Psoas muscle (tissue), 8 donors: ENCODE measurements at places on chromosomes 4 and X.

DNA sequence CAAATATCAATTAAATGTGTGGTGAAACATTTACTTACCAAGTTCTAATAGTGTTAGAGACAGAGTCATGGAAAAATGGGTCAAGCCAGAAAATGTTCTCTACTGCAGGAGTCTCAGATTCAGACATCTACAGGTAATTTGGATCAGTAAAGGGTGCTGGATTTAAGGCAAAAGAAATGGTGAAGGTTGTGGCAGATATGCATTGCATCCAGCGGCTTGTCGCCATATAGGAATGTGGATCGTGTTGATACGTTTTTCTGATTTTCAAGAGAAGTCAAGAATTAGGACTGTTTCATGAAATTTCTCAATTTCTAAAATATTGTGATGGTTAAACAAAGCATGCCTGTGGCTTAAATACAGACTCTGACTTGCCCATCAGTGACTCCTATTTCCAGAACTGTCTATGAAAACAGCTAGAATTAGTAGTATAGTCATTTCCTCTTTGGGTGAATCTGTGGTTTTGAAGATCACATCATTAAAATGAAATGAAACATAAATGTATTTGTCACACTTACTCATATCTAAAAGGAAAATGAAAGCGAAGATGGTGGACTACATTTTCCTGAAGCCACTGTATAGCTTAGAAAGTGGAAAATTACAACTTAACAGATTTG, 110.1 kb upstream of the VEGFC start:
- DNase-seq: no peak

- DNase-seq: no peak
Observed at GRCh38 chr4:4249866-4250265, 1.8 kb upstream of the TMEM128 start.

GRCh38 chr4:176548571-176548970, 228.8 kb downstream of the SPCS3 start:
- no peak for DNase-seq

DNA sequence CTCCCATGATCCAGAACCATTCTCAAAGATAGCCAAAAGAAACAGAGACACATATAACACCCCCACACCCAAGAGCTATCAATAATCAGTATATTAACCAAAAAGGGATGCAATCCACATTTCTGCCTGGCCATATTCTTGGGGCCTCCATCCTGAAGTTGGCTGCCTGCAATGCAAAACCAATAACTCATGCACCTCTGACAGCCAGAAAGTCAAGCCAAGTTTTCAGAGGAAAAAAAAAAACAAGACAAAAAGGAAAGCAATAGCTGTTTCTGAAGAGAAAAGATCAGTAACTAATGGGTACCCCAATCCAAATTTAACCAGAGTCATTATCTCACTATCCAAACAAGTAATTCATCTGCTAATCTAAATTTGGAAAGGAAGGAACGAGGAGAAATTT, 7.3 kb upstream of the PRDM5 start:
- no peak for DNase-seq

GRCh38 chr4:114076899-114077570, 97.6 kb upstream of the ARSJ start:
- DNase-seq: no peak

DNA sequence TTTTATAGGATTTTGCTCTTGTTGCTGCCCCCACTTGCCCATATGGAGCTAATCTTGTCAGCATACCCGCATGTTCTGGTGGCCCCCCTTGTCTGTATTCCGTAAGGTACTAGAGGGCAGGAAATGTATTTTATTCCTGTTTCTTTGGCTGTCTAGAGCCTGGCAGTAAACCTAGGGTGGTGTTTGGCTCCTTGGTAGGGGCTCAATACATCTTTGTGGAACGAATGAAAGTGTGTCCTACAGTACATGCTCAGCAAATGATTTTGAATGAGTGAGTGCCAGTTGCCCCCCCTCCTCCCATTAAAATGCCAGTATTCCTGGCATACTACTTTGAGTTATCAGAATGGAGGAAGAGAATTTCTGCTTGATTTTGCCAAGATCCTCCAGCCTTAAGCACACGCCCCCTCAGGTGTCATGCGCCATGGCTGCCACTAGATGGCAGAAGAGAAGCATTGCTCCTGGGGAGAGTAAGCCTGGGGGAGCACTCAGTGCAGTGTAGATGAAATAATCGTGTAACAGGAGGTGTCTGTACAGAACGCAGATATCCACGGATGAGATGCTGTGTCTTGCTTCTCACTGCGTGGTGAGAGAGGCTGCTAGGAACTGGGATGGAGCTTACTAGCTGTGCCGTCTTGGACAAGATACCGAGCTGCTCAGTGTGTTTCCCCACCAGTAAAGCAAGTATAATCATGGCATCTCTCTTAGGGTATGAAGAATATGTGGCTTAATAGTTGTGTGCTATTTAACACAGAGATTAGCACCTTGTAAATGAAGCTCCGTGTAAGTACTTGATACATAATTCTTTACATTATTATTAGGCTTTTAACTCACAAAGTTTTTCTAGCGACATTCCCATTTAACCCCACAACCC, 17.2 kb upstream of the RNF212 start:
- peak; percentile 69 for DNase-seq

DNA sequence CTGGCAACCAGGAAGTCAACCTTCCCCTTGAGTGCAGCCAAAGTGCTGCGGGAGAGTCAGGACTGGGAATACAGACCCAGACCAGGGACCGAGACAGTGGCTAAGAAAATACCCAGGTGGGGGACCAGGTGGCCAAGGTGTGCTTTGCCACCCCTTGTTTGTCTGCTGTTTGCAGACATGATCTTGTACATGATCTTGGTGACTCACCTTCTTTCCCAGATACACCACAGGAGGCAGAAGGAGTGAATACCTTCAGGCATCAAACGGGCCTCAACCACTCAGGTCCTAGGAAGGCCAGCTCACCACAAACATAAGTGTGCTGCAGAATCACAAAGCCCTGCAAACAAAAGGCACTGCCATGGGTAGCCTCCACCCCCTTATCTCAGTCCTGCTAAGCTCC, 62.0 kb downstream of the CNGA2 start:
- DNase-seq: no peak

DNA sequence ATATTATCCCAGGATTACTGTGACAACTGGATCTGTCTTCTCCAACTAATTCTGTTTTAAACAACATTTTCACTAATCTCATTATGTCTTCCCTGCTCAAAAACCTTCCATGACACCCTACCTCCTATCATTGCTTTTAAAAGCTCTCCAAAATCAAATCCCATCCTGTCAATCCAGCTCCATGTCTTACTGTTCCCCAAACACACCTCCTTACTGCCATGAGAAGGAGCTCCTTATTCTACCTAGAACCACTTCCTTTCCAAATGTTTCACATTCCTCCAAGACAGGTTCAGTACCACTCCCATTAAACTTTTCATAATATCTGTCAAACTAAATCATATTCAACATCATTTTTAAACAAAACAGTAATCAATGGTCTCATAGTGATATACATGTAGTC, 66.9 kb upstream of the WDR17 start:
- DNase-seq: no peak

- peak; percentile 29 for DNase-seq
Observed at GRCh38 chr4:3829211-3829955, 63.2 kb downstream of the ADRA2C start.

GRCh38 chr4:76023389-76023788, at the start of gene CXCL10:
Gene CXCL10 (minus strand): TSS chr4:76023497. CDS start chr4:76023431, 66 bp downstream.
- DNase-seq: no peak

DNA sequence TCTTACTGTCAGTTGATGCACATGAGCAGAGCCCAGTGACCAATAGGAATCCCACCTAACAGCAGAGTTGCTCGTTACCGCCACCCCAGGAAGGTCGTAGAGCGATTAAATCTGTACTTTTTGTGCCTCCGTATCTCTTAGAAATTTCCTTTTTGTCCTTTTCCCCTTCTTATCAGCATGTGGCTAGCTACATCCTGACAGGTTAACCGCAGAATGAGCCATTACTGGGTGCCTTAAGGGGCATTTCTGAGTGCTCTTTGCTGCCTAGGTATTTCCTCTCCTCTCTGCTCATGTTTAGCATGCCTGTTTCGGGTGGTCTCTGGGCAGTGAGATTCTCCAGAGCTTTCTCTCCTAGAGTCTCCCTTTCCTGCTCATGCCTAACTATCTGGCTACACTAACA, 530.5 kb downstream of the FAM133A start:
- no peak for DNase-seq

- no peak for DNase-seq
Observed at GRCh38 chrX:116204932-116205331, 34.4 kb downstream of the AGTR2 start.

- DNase-seq: no peak
Observed at GRCh38 chr4:77201343-77201742, 44.3 kb downstream of the CCNG2 start.

DNA sequence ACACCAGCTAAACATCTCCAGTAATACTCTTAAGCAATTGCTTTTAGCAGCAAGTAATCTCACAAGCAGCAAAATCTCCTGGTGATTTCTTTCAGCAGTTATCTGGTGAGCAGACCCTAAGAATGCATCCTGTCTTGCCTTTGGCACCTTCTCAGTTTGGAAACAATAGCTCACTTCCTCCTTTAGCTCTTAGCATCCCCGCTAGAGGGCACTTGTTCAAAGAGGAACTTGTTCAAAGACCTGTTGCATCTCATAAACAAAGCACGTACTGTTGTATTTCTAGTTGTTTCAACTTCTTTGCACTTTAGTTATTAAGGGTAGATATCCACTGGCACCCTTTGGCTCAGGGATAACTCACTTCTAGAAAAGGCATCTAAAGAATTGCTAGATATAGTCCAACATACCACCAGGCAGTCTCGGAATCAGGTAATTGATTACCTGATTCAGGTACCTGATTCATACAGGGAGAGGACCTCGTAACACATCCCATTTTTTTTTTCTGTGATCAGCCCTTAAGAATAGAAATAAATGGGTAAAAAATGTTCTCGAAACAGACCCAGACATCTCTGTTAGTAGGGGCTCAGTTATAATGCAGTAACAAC, 81.9 kb upstream of the QRFPR start:
- no peak for DNase-seq
